ENCODE measurements at places on chromosomes 13 and 19.

- DNase-seq: no peak
Measured at GRCh38 chr13:66895780-66896179, 334.4 kb downstream of the PCDH9 start.

- no peak for DNase-seq
Measured at GRCh38 chr19:1362387-1363257, 21.1 kb upstream of the NDUFS7 start.

- DNase-seq: peak; percentile 51
Measured at GRCh38 chr13:110108348-110109139, 198.4 kb downstream of the COL4A1 start.

DNA sequence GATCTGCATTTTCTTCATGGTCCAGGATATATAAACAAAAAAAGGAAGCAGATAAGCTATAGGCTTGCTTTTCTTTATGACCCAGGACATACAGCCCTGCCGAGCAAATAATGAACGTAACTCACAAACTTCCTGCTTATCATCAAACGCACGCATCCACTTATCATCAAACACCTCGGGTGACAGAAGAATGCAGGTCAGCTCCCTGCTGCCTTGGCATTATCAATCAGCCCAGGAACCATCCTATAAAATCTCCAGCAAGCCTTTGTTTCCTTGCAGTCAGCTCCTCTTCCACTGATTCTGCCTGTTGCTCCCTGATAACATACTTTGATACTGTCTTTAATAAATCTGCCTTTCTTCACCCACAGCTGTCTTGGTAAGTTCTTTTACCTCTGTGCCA is 5.3 kb upstream of the ZNF583 start:
- DNase-seq: no peak

- peak; percentile 97 for DNase-seq
Measured at GRCh38 chr19:46542428-46543230, 47.0 kb upstream of the PNMA8B start.

GRCh38 chr19:48646001-48646721 is at the start of gene CA11:
Gene CA11, minus strand, starts transcription at chr19:48646187. Its CDS starts 555 bp downstream, at chr19:48645632.
- DNase-seq: peak; percentile 95

DNA sequence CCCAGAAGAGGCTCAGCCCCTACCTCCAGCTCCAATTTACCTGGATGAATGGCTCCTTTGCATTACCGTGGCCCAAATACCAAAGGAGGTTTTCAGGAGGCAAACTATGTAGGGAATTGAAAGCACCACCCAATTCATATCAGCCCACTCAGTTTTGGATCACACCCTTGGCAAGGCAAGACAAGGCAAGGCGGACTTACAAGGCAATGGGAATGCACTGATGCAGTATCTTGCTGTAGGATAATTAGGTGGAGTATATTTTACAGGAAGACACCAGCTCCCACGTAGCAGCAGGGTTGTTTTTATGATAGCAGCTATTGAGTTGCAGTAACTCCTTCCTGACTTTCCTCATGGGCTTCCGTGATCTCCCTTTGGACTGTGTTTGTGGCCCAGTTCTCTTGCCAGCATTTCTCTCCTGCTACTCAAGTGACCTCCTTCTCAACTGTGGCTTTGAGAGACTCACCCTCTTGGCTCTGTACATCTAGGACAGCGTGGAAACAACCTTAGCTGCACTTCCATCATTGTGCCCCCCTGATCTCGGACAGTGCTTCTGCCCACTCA is 935.9 kb downstream of the EFNB2 start:
- DNase-seq: no peak
